ENCODE measurements at places on chromosomes 16 and 17.

DNA sequence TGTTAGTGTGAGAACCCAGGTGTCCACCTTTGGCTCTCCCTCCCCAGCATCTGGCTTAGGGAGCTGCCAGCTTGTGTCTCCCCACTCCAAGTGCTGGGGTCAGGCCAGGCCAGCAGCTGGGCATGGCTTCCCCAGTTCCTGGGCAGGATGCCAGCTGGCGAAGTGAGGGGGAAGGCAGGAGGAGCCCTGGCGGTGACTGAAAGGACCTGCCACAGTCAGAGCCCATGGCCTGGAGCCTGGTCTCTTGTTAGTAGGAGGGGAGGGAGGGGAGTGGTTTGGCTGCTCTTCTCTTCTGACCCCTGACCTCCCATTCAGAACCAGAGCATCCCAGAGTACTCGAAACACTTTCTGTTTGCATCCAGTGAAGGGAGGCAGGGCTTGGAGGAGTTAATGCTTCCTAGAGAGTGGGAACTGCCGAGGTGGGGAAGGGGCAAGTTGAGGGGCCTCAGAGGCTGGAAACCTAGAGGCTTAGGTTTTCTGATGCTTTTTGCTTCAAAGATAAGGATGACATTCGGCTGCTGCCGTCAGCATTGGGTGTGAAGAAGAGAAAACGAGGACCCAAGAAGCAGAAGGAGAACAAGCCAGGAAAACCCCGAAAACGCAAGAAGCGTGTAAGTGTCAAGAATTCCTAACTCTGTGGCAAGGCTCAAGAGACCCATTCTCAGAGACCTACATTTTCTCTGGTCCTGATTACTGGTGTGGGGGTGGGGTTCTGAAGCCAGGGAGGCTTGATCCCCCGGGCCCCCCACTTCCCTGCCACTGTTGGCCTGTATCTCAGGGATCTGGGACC is 772 bp downstream of the CHD3 start:
- peak; percentile 96 for DNase-seq

DNA sequence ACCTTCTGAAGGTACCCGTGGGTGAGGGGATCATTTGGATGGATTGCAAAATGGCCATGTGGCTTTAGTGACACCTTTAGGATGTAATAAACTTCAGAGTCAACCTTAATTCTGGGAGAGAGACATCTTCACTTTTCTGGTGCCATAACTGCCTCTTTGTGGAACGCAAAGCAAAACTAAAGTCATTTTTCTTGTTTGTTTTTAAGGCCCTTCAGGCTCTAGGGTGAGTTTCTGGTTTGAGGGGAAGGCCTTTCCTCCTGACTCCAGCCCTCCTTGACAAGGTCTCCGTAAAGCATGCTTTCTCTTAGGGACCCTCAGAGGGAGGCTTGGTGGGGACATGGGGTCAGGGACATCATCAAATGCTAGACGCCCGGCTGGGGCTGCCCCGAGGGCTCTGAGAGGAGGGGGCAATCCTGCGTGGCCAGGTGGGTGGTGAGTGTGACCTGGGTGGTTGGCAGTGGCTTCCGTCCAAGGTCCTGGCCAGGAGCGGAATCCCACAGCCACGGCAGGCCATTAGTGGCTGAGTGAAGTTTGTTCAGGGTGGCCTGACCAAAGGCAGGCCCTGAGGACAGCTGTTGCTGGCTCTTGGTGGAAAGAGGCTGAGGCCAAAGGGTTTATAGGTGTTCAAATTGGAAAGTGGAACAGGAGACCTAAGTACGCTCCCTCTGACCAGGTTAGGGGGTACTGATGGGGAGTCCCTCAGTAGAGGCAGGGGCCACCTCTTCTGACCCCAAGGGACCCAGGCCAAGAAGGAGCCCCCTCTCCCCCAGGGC is 112.2 kb downstream of the METRNL start:
- peak; percentile 5 for DNase-seq

- no peak for DNase-seq
Measured at GRCh38 chr17:77388384-77389306, 247.9 kb downstream of the SEC14L1 start.

DNA sequence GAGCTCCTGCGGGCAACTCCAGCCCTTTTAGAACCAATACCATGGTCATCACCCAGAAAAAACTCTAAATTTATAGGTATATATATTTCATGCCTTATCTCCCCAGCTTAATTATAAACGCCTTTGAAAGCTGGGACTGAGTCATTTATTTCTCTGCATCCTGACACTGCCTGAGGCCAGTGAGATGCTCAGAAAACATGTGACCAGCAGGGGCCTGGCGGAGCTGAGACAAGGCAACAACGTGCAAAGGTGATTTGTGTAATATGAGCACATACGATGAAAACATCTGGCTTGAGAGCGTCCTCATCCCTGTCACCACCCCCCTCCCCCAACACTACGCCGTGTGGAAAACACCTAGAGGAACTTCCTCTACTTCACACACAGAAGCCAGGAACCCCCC is 22.7 kb downstream of the NXN start:
- DNase-seq = no peak

DNA sequence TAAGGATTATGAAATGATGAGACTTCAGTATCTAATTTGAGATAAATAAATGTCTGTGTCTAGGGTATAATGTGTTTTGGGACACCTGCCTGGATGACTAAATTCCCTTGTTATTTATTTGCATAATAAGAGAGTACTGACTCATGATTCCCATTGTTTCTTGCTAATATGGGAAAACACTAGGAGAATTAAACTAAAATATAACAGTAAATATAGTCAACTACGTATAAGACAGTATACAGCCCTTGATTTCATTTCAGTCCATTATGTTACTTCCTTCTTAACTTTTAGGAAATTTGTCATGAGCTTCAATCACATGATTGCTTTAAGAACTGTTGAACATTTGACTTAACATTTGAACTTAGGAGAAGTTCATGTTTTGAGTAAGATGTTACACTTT is 62.4 kb downstream of the VMP1 start:
- DNase-seq = no peak

GRCh38 chr17:51805185-51805584 is 353.3 kb downstream of the CA10 start:
- no peak for DNase-seq

GRCh38 chr16:77696149-77696548 is 26.2 kb upstream of the NUDT7 start:
- no peak for DNase-seq

DNA sequence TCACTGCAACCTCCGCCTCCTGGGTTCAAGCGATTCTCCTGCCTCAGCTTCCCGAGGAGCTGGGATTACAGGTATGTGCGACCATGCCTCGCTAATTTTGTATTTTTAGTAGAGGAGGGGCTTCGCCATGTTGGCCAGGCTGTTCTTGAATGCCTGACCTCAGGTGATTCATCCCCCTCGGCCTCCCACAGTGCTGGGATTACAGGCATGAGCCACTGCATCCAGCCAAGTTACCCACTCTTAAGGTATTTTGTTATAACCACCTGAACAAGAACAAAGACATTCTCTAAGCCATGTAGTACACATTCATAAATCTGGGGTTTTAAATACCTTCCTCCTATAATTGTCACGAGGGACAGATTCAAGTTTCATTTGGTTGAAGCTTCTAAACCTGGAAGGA is 12.3 kb upstream of the TMEM170A start:
- DNase-seq = no peak

DNA sequence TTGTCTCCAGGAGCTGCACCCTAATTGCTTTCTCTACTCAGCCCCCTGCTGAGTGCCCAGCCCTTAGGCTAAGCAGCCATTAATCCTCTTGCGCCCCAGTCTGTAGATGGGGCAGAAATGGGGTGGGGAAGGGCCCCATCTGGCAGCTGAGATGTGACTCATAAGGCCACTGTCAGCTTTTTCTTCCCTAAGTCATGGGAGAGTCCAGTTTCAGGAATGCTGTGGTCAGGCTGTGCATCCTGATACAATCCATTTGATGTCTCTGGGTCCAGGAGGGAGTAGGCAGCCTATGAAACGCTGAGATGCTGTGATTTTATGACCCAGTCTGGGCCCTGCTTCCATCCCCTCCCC is 12.3 kb downstream of the PLXDC1 start:
- DNase-seq = no peak

DNA sequence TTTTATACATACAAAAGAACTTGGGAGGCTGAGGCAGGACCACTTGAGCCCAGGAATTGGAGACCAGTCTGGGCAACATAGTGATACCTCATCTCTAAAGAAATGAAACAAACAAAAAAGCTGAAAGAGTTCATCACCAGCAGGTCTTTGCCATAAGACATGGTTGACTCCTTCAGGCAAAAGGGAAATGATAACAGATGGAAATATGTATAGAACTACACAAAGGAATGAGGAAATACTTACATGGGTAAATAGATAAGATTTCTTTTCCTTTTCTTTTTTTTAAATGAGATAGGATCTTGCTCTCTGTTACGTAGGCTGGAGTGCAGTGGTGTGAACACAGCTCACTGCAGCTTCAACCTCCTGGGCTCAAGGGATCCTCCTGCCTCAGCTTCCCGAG is 165.3 kb downstream of the PARN start:
- no peak for DNase-seq

- no peak for DNase-seq
Measured at GRCh38 chr16:2238838-2239675, 2.8 kb downstream of the DNASE1L2 start.

DNA sequence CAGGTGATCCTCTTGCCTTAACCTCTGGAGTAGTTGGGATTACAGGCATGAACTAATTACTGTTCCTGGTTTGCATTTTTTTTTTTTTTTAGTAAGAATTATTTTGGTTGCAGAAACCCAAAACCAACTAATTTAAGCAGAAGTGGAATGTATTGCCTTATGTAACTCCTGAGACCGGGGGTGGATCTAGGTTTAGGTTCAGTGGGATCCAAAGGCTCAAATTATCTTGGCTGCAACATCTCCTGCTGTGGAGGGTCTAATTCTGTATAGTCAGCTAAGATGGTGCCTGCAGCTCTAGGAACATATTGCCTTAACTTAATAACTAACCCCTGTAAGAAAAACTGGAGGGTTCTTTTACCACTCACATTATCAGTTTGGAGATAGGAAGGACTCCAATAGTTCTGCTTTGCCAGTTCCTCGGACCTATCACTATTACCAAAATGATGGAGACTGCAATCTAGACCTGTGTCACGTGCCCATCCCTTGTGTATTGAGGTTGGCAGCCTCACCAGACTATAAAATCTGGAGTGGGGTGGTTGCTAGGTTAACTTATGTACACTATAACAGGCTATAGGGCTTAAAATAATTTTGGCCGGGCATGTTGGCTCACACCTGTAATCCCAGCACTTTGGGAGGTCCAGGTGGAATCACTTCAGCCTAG is 8.5 kb downstream of the SNTB2 start:
- no peak for DNase-seq

DNA sequence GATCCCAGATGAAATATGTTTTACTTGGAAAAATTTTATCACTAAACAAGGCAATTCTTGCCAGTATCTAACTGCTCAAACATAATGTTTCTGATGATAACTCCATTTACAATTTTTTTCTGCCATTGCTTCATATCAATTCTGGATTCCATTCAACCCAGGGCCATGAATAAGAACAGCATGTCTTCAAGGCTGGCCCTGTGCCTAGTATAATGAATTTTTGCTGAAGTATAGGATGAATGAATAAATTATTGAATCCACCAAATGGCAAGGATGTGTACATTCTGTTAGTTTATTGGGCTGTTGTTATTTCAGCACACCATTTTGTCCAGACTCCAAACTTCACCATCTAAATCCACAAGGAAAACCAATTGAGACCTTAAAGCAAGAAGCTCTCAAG is 414.7 kb downstream of the HS3ST3B1 start:
- DNase-seq = no peak
